ENCODE measurements at places on chromosomes 7 and 10.

GRCh38 chr10:99769706-99770105 lies 12.7 kb upstream of the ABCC2 start:
- DNase-seq = no peak

- DNase-seq = no peak
These were observed 49.0 kb upstream of the PODXL start for GRCh38 chr7:131605280-131605878.

DNA sequence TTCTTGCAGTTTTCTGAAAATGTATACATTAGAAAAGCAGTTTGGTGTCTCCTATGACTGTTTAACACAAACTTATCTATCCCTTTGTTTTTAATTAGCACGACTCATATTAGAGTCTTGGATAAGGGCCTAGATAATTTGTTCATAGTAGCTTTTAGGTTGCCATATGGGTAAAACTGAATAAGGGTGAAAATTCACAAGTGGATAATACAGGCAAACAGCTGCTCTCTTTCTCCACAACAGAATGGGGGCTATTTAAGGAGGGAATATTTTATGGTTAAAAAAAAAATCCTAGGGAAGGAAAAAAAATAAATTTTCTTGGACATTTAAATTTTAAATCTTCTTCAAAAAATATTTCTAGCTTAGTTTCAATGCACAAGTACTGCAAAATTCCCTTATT lies 1416.1 kb downstream of the GATA3 start:
- no peak for DNase-seq

DNA sequence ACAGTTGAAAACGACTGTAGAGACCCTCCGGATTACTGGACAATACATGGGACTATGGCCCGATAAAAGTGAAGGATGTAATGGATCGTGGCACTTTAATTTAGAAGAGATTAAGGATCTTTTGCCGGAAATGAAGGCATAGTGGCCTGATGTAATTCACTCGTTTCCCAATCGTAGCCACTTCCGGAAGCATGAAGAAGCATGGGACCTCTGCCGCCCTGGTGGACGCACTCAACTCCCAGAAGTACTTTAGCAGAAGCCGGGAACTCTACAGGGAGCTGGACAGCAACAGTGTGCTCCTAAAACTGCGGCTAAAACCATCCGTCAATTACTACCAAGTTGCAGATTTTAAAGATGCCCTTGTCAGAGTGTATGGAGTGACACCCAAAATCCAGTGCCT lies 59.6 kb upstream of the NUPR2 start:
- DNase-seq = no peak

DNA sequence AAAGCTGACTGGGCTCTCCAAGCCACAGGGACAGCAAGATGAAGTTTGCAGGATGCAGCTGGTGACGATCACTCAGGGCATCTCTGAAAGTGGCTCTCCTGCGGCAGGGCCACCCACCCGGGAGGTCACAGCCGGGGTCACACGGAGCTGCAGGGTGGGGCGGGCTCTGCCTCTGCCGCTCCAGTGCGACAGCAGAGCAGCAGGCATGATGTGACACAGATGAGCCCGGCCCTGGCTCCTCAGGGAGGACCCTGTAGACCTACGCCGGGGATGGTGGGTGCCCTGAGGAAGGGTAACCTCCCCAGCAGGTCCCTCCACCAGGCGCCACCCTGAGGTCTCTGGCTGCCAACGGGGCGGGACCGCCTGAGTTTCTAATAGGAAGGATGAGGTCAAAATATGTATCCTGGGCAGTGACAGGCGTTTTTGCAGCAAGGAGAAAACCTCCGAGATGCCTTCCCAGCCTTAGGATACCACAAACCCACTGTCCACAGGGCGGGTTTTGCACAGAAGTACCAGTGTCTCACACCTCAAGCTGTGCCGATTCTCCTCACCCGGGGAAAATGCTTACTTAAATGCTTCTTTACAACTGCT lies 114.8 kb upstream of the DIP2C start:
- DNase-seq = no peak

- DNase-seq = no peak
These were observed 30.4 kb downstream of the TMEM270 start for GRCh38 chr7:73891178-73891885.

GRCh38 chr7:91915401-91916050 lies 25.1 kb upstream of the AKAP9 start:
- no peak for DNase-seq

DNA sequence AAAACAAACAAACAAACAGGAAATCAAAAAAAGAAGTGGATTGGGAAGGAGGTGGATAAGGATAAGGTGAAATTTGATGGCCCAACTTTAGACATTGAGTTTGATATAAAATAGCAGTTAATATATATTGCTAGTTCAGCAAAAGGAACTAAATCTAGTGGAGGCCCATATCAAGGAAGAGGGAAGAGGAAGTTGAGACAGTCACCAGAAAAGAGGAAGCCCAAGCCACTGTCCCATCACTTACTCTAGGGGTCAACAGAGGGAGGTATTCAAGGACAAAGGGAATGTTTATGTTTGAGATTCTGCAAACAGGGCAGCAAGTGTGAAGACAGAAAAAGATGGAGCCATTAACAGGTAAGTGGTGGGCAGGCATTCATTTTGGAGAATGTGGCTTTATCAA lies 3.7 kb downstream of the LAMTOR4 start:
- no peak for DNase-seq

- no peak for DNase-seq
These were observed 1199.1 kb upstream of the SORCS1 start for GRCh38 chr10:108363576-108363975.

GRCh38 chr10:104259999-104260774 lies 5.5 kb downstream of the GSTO1 start:
- DNase-seq = no peak

DNA sequence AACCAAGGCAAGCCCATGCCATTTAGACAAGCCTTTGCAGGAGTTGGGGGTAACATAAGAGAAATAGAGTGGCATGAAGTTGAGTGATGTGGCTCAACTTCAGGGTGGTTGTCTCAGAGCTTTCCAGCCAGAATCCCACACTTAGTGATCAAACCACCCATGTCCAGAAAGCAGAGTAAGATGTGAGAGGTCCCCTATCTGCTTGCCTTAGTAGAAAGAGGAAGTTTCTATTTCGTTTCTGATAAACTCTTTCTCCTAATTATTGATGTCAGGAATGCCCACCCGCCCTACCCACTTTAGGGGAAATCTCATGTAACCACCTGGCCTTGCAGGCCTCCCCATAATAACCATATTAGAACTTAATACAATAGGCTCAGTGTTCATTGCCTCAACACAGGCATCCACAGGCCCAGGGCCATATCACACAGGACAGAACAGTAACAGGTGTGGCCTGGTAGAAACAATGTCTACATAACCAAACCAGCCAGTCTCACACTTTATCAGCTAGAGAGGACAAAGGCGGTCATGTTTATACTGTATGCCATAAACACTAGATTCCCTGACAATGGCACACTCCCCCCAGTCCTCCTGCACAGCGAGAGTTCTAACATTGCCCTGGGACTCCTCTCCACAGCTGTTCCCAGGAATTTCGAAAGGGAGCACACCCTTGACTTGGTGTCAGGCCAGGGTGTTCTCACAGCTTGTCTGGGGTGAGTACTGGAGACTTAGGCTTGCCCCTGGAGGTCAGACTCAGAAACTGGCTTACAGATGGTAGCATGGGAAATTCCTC lies 364.4 kb downstream of the CXCL12 start:
- no peak for DNase-seq

- no peak for DNase-seq
These were observed 68.0 kb upstream of the PPP1R3C start for GRCh38 chr10:91700788-91701444.

DNA sequence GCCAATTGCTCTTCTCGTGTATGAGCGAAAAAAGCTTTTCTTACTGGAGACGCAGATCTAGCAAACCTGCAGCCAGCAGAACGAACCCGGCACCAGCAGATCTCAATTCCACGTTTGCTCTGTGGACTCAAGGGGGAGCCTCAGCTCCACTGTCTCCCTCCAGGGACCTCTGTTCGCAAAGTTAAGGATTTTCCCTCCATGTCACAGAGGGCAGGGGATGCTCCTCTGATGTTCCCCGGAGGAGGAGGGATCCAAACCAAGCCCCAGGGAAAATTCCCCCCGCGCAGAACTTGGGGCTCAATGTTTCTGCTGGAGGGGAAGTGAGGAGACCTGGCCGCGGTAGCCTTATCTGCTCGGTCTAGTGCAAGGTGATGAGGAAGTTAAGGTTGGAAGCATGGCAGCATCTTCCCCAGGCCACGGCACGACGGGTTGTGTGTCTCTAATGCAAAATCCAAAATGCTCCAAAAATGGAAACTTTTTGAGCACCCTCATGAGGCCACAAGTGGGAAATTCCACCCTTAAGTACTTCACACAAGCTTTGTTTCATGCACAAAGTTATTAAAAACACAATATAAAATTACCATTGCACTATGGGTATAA lies 9.0 kb downstream of the IQCE start:
- no peak for DNase-seq

DNA sequence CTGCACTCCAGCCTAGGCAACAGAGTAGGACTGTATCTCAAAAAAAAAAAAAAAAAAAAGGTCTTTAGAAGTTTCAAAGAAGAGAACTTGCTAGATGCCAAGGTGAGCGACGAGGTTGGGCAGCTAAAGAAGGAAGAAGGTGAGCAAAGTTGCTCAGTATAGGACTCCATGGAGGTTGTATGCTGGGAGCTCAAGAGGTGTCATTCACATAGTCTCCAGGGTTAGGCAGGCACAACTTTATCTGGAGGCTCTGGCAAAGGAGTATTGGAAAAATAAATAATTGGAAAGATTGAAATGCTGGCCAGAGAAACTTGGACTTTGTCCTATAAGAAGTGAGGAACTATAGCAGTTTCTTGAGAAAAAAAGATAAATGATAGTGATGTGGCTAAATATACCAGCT lies 74.5 kb downstream of the NRF1 start:
- DNase-seq = no peak

DNA sequence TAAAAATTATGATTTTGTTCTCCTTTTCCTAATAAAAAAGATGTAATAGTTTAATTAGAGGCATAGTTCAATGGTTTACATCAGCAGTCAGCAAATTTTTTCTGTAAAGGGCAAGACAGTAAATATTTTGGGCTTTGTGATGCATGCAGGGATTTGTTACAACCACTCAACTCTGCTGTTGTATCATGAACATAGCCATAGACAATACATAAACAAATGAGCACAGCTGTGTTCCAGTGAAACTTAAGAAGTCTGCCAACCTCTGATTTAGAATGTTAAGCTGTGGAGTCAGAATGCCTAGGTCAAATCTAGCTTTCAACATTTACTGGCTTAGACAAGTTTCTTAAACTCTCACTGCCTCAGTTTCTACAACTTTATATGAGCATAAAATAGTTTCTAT lies 31.6 kb downstream of the ASZ1 start:
- DNase-seq = no peak

- no peak for DNase-seq
These were observed 481 bp upstream of the NPM3 start for GRCh38 chr10:101783736-101784118.

Measured in NCI-H1930 (cell line).